Activated CD4-positive, alpha-beta T cell treated with anti-CD3 and anti-CD28 coated beads for 48 hours (primary cell): ENCODE measurements at places on chromosomes 5 and 9.
A peak's percentile ranks its signal among the peaks of the same experiment; 100 is the strongest.

DNA sequence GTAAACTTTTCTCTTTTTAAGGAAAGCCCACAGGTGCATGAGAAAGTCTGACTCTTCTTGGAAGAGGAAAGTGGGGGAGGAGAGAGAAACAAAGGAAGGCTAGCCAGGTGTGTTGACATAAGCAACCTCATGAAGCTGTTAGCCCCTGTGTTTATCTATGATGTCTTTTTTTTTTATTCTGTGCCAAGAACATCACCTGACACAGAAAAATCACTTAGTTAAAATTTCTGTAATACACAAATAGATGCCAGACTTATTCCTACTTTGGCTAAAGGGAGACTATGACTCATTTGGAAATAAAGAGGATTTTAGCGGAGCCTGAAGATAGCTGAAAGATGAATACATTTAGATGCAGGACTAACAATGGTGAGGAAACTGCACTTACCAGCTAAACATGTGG is 58.3 kb downstream of the BAAT start:
- no peak for DNase-seq

GRCh38 chr5:65835191-65835590 is 91.2 kb upstream of the ERBIN start:
- no peak for DNase-seq

GRCh38 chr9:107949061-107949460 is 459.5 kb upstream of the KLF4 start:
- DNase-seq, result no peak

DNA sequence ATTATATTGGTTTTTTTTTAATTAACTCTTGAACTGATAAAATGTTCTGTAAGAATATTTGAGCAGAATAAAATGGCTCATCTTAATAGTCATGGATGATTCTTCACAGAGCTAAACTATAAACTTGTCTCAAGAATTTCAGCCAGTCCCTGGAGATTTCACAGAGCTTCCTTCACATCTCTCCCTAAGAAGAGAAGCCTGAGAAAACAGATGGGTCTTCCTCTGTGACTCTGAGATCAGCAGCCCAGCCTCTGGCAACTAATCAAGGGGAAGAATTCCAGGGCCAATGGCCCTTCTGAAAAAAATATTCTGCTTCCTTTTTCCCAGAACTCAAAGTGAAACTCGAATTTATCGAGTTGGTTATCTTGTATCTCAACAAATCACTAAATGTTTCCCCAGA is 122.2 kb upstream of the ITGA1 start:
- DNase-seq, result no peak

DNA sequence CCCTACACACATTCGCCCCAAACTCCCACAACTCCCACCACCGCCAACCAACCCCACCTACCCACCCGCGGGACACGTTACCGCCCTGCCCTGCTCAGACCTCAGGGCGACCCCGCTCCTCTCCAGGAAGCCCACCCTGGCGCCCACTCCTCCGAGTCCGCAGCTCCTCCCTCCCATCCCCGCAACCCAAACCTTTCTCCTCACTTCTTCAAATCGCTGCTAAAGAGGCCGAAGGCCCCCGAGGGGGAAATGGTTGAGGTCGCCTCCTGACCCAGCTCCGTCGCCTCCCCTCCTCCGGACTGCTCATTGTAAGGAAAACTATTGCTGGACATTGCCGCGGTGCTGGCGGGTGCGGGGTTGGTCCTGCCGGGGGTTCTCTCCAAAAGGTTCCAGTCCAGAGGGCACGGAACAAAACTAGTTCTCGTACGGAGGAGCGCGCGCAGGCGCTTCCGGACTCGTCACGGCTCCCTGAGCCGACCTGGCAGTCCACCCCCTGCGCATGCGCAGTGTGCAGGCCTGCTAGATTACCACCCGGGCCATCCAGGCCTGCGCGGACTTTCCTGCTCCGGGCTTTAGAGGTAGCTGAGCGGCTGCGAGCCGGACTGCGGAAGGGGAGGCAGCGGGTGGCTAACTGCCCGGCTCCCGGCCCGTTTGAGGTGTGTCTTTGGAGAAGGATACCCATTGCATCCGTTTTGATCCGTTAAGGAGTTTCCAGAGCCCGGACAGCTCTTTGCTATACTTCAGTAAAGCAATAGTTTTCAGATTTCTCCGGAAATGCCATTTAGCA is at the start of gene AP3B1:
TSS of gene AP3B1 (minus strand) at position 451 of the 787 bp plus-strand sequence. CDS start at position 332, 119 bp downstream.
- DNase-seq, result peak; percentile 98
